Pancreas (tissue), 10 donors: ENCODE measurements at places on chromosomes 5 and 9.

- no peak for DNase-seq
These were observed 58.5 kb downstream of the MLANA start for GRCh38 chr9:5949103-5949699.

- no peak for DNase-seq
These were observed 95.6 kb downstream of the MLLT3 start for GRCh38 chr9:20526500-20527319.

DNA sequence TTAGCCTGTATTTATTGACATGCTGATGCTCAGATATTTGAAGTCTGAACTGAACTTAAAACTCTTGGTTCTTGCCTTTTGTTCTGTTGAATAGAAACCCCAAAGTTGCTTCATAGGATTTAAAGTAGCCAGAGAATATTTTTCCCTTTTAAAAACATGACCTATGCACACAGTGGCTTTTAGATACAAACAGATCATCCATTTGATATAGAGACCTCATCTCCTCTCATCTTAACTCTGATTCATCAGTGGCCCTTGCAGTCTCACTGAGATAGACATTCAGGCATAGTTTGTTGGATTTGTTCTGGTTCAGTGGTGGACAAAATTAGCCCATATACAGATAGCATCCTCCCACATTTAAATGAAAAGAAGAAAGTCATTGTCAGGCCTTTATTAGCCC is 43.5 kb upstream of the PJA2 start:
- no peak for DNase-seq

DNA sequence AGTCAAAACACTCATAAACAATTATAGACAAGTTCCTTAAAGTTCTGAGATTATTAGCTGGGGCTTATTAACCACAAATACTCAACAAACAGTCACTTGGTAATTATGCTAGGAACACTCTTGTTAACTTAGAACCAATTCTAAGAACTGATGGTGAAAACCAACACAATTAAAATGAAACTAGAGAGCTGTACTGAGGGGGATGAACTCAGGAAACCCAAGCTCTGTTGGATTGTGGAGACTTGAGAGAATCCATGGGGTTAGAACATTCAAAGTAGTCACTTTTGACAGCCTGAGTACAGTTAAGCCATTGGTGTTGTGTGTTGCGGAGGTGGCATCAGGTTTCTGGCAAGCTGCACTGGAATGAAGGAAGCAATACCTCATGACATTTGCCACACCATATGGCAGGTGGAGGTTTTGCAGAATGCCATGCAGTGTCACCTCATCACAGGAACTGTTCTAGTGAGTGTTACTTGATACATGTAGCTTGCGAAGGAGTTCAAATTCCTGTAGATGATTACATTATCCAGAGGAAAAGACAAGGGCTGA is 480.9 kb upstream of the CD180 start:
- no peak for DNase-seq

GRCh38 chr5:15222156-15222555 is 277.8 kb upstream of the FBXL7 start:
- DNase-seq = no peak
